ENCODE measurements at places on chromosomes 2 and 18. TPM values are rescaled to one million over a fixed set of nuclear protein-coding genes. Genes with fewer than 3 reads are reported as not detected.

KCNG2 gene
- not detected for total RNA-seq

- DNase-seq: no peak
Observed at GRCh38 chr2:146801886-146802285, 1042.9 kb upstream of the ACVR2A start.

GRCh38 chr2:121947674-121948073, 192.2 kb downstream of the TSN start:
- DNase-seq: no peak

GRCh38 chr2:228675646-228676045, 494.2 kb upstream of the SPHKAP start:
- DNase-seq: no peak

CRIM1 gene
- 35.1 TPM for total RNA-seq

KCNJ3 gene
- total RNA-seq: not detected

TEX44 gene
- total RNA-seq: not detected

GRCh38 chr2:74328573-74328972, 14.6 kb downstream of the SLC4A5 start:
- DNase-seq: no peak

CD226 gene
- 0.49 TPM for total RNA-seq

LINC00305 gene
- not detected for total RNA-seq

KIF5C gene
- 0.12 TPM for total RNA-seq

LPIN1 gene
- total RNA-seq: 25.0 TPM

CYP26B1 gene
- total RNA-seq: 3.5 TPM

MAL gene
- total RNA-seq: not detected

DNA sequence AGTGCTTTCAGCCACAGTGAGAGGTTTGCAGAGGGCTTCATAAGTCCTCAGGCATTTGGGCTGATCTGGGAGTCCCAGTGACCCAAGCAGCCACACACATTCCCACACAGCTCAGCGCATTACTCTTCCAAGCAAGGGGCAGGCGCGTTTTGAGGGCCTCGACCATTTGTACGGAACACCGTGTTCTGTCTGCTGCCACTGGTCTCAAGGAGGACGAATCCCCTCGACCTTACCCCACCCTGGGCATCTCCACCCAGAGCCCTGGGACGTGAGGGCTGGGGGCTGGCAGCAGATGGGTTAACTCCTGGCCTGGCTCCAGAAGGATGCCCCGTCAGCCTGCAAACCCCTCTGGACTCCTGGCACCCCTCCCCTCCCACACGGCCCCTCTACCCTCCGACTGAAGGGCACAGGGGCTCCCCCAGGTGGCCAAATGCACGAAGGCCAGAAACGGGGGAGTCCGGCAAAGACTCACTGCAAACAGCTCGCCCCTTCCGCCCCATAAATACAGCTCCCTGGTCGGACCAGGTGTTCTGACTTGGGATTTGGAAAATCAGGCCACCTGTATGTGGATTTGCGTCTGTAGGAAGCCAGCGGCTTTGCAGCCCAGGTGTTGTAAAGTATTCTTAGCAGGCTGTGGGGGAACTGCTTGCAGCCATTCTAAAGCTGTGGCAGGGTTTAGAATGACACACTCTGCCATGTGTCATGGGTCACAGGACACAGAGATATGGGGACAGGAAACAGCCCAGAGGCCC, 33.6 kb upstream of the PTMA start:
- DNase-seq: peak; percentile 58

ZSWIM2 gene
- not detected for total RNA-seq

- peak; percentile 63 for DNase-seq
Observed at GRCh38 chr2:174786066-174786725, 21.9 kb upstream of the CHRNA1 start.

GRCh38 chr2:75960472-75961009, 249.8 kb upstream of the GCFC2 start:
- DNase-seq: no peak

DNA sequence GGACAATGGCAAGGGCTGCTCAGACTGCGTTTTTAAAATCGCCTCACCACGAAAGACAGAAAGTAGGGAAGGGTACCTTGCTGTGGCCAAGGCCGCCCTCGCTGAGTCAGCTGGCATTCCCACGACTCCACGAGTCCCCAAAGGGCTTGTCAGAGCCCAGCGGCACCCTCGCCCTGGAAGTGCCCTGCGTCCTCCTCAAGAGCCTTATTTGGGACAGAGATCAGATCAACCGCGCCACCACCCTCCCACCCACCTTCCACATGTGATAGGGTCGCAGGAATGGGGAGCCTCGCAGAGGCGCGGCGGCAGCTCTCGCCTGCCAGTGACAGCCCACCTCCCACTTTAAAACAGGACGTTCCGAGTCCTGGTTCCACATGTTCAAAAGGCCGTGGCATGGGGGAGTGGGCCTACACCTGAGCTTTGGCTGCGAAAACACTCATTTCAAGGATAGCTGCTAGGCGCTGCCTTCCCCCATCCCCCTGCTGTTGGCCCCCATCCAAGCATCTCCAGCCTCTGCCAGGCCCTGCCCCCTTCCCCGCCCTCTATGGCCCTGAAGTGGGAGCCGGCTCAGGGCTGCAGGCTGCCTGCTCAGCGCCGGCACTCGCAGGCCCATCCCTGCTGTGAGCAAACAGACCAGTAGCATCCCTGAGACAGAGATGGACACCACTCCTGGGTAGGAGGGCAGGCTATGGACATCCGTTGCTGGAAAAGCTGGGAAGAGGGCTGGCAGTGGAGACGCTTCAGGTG, 38.1 kb upstream of the ARHGEF4 start:
- DNase-seq: no peak

DNA sequence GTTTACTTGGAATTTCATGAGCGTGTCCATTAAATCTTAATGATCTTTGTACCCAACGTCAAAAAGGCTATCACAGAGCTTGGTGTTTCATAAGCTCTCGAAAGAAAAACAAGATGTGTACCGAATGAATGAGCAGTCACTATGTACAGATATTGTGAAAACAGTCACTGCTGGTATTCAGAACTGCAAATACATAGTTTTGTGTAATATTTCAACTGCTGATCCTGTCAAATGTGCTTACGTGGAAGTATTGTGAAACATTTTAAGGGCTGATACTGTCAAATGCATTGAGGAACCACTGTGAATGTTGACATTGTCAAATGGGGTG, 184.2 kb upstream of the KLHL29 start:
- DNase-seq: no peak

DNA sequence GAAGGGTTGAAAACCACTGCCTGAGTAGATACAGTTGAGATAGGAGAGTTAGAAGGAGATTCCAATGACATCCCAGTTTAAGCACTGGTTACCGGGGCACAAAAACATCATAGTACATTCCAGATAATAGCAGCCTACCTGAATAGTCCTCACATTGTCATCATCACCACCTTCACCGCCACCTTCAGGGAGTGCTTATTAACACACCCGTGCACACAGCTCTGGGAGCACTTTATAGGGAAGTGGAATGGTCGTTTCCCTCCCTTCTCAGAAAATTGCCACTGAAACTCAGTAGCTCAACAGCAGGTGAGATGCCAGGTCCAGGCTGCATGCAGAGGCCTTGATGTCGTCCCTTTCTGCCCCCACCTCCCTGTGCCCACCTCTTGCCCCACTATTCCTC, 8.2 kb downstream of the SERPINB7 start:
- DNase-seq: no peak

DNA sequence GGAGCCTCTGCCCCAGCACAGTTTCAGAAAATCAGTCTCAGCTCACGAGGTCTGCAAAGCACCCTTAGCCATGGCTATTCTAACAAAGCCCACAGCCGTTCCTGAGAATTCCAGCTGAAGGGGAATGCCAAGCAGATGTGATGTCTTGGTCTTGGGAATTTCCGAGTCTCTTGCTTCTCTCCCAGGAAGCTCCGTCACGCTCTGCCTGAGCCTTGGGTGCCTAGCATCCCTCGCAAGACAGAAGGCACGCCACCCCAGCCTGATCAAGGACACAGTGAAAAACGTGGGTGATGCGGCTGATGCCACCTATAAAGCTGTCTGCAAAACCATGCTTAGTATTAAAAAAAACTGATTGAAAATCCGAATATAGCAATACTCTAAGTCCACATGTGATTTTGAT, 254.6 kb downstream of the SH3BP4 start:
- DNase-seq: peak; percentile 17

DNA sequence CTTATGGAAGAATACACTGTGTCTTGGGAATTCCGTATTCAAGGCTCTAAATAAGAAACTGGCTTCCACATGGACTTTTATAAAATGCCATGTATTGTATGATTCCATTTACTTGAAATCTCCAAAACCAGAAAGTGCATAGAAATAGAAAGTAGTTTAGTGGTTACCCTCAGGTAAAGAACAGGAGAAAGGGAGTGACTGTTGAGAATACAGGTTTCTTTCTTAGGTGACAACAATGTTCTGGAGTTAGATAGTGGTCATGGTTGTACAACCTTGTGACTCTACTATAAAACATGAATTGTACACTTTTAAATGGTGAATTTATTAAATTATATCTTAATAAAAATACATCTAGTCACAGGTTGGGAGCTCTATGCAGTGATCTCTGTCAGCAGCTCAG, 481.8 kb downstream of the SPAG16 start:
- DNase-seq: no peak

GRCh38 chr2:201007584-201007998, 44.1 kb upstream of the ORC2 start:
- DNase-seq: no peak

GRCh38 chr2:200089756-200090109, 134.4 kb downstream of the MAIP1 start:
- DNase-seq: no peak

GRCh38 chr2:24926602-24927252, 6.7 kb upstream of the ADCY3 start:
- peak; percentile 26 for DNase-seq

DNA sequence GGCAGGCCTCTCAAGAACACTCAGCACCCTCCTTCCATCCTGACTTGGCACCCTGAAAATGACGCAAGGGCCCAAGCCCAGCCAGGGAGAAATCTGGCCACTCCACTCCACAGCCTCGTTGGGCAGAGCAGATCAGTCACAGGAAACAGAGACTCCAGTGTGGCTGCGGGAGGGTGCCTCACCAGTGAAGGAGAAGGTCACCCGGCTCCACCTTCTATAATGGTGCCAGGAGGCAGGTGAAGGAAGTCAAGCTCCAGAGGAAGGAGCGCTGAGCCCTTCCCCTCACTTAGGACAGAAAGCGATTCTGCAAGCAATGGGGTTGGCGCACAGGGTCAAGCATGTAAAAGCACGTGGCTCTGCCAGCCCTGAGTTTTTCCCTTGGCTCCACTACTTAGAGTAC, 35.3 kb downstream of the CRACDL start:
- no peak for DNase-seq

- DNase-seq: no peak
Observed at GRCh38 chr2:94994063-94994913, 31.2 kb upstream of the MAL start.

DNA sequence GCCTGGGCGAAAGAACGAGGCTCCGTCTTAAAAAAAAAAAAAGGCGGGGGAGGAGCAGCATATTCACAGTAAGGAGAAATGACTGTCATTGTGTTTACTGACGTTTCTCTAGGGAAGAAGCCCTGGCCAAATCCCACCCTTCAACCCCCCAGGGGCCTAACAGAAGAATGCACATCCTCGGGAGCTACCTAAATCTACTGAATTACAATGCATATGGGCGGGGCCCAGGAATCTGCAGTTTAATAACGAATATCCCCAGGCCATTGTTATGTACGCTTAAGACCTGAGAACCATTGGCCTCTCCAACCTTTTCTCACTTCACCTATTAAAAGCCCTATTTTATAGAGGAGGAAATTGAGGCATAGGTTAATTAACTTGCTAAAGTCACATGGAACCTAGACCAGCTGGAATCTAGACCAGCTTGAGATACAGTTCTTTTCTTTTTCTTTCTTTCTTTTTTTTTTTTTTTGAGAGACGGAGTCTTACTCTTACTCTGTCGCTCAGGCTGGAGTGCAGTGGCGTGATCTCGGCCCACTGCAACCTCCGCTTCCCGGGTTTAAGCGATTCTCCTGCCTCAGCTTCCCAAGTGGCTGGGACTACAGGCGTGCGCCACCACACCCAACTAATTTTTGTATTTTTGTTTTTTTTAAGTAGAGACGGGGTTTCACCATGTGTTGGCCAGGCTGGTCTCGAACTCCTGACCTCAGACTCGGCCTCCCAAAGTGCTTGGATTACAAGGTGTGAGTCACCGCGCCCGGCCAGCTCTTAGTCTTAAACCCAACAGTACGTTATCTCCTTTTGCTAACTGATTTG, 708 bp upstream of the RIF1 start:
- no peak for DNase-seq

DNA sequence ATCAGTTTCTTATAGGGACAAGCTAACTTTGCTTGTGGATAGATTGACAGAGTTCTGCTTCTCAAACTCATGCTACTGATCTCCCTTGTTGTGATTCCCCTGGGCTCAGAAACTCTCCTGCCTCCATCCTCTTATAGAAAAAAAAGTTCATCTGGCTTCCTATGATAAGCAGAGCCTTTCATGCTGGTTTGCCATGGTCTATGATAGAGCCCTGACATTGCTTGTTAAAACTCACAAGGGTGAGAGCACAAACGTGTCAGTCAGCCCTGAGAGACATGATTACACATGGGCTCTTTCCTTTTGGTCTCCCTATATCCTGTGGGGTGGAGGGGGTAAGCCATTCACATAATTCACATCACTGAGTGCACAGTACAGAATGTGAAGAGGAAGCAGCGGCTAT, 121.8 kb downstream of the TDRD15 start:
- DNase-seq: no peak

DNA sequence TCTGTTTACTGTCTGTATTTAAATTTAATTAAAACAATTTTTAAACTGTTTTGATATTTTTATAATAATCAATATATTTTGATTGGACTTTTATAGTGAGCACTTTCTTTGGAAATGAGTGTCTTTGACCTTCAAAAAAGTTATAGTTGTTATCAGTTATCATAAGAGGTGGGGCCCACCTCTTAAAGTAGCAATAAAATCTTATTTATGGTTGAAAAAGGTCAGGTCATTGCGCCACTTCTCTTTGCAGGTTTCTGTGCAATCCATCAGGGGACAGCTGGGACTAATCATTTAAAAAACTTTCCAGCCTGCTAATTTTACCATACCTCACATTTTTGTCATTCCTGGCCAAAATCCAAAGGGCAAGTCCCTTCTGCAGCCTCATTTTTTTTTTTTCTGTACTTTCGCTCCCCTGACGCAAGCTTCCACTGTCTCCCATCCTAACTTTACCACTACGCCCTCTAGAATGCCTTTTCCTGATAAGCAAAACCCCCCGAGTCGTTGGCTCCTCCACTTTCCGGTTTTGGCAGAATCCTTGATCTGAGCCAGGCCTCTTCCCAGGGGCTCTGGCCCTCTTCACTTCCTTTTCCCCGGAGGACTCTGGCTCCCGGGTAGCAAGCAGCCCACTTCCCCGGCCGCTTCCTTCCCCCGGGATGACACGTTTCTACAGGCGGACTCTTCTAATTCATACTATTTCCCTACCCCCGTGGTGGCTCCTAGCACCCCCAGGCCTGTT, 1.1 kb upstream of the SEH1L start:
- DNase-seq: peak; percentile 79
